Left kidney (tissue), 8 donors: ENCODE measurements at places on chromosomes 3 and 15. TPM values are rescaled to one million over a fixed set of nuclear protein-coding genes. Genes with fewer than 3 reads are reported as not detected.

The KIF7 gene
- 13.7 TPM for polyA plus RNA-seq

- peak; percentile 50 for DNase-seq
Observed at GRCh38 chr3:46378426-46378942, 7.7 kb downstream of the CCR5 start.

DNA sequence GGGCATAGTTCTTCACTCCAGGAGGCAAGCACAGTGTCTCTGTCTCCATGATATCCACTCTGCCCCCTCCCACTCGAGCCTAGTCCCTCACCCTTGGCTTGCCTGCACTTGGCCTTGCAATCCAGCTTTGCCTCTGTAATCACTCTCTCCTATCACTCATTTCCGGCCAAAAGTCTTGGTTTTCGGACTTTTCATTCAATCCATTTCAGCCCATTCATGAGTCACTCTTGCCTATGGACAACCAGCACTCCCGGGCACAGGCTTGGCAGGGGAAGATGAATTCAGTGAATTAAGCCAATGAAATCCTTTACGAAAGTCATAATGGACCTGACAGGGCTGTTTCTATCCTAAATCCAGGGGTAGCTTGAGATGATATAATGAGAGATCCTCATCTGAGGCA, 21.7 kb downstream of the DAZL start:
- DNase-seq = no peak

- no peak for DNase-seq
Observed at GRCh38 chr3:60045686-60046085, 995.9 kb upstream of the CFAP20DC start.

- no peak for DNase-seq
Observed at GRCh38 chr3:141710888-141711616, 27.0 kb upstream of the RNF7 start.

- DNase-seq = no peak
Observed at GRCh38 chr15:96374499-96374898, 44.0 kb downstream of the NR2F2 start.
